ENCODE measurements at places on chromosomes 3 and 15.

DNA sequence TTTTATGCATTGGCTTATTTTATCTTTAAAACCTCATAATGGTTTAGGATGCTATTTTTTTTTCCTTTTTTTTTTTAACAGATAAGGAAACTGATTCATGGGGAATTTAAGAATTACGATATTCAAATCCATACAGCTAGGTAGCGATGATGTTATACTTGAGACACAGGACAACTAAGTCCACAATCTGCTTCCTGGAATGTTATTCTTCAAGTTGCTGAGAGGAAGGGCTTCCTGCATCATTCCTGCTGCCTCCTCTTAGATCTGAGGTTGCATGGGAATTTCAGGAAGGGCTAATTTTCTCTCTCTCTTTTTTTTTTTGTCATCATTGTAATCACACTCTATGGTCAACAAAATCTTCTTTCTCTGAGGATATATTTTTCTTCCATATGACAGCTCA, 595.5 kb downstream of the GRM7 start:
- no peak for DNase-seq

GRCh38 chr15:88938802-88939485, 25.8 kb upstream of the MFGE8 start:
- DNase-seq = no peak

DNA sequence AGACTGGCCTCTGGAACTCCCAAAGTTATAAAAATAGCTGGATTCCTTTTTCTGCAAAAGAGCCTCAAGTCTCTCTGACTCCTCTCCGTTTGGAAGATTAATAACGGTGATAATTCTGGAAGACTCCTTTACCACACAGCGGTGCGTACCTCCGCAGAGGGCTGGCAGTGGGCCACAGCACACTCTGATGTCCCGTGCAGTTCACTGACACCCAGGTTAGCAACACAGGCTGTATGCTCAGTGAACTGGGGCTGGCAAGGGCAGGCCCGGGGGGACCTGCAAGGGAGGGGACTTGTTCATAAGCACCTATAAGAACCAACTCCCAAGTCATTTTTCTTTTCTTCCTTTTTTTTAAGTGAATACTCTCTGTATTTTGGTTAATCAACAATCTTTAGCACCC, 120.3 kb upstream of the TJP1 start:
- DNase-seq = no peak

GRCh38 chr3:13482106-13482690, 2.1 kb downstream of the HDAC11 start:
- DNase-seq = no peak

- DNase-seq = no peak
Observed at GRCh38 chr3:42273361-42273760, 7.4 kb upstream of the CCK start.

GRCh38 chr3:43998836-43999727, 242.6 kb upstream of the TOPAZ1 start:
- peak; percentile 37 for DNase-seq

- DNase-seq = no peak
Observed at GRCh38 chr15:78129751-78130287, 1.4 kb downstream of the CIB2 start.

DNA sequence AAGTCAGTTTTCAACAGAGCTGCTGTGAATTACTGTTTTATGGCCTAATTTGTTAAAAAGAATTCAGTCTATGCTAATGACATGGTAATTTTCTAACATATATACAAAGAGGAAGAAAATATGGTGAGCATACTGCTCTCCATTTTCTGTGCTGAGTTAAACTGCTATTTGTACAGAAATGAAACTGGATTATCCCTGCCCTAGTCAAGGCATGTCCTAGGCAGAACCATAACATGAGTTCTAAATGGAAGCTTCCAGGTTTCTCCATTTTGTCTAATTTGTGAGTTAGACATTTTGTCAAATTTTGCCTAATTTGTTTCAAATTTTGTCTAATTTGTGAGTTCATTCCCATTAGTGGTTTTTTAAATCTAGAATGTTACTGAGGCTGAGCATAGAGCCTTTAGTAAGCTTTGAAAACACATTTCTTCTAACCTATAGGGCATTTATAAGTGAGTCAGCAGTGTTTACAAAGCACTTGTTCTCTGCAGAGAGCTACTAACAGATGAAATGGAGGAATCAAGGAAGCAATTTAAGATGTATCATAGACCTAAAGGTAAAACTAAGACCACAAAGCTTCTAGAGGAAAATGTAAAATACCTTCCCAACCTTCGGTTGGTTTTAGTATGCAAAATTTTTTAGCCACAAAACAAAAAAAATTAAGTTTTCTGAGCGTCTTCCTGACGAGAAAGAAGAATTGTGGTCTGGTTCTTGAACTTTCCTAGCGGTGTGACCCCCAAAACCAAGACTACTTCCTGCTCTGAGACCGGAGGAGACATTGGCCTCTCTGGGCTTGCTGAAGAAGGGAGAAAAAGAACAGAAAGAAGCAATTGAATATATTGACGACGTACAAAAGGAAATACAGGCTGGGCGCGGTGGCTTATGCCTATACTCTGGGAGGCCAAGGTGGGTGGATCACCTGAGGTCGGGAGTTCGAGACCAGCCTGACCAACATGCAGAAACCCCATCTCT, 9.8 kb downstream of the P2RY14 start:
- peak; percentile 10 for DNase-seq

DNA sequence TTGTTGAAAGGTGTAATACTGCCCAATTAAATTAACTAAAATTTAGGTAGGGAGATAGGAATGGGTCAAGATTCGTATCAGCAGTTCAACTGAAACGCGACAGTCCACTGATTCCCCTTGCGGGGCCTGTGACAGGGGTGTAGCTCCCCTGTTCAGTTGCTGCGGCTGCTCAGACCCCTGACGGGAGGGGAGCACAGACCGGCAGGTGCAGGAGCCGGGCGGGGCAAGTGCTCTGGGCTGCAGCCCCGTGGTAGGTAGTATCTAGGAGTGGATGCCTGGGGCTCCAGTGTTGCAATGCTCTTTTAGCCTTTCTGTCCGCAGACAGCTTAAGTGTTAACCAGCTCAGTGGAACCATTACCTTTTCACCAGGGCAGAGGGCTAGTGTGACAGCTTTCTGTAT, 164.9 kb downstream of the ROBO2 start:
- DNase-seq = no peak

- no peak for DNase-seq
Observed at GRCh38 chr3:50582083-50582482, 12.8 kb downstream of the HEMK1 start.

- peak; percentile 49 for DNase-seq
Observed at GRCh38 chr3:149003653-149004305, 12.4 kb downstream of the GYG1 start.

GRCh38 chr15:82951472-82952157, 905 bp downstream of the HOMER2 start:
- DNase-seq = peak; percentile 69

- DNase-seq = no peak
Observed at GRCh38 chr15:70453238-70453637, 310.1 kb downstream of the UACA start.

All from bronchial epithelial cell (primary cell).